ENCODE measurements at places on chromosomes 3 and 15. TPM values are rescaled to one million over a fixed set of nuclear protein-coding genes. Genes with fewer than 3 reads are reported as not detected.

- H3K27me3 ChIP-seq = no peaks in the 10 kb centered on the region
- H3K27ac ChIP-seq = no peak overlapping the region
- DNase-seq = no peak
- no peak overlapping the region for H3K4me3 ChIP-seq
Measured at GRCh38 chr15:64324165-64324877, 31.7 kb downstream of the CSNK1G1 start.

DNA sequence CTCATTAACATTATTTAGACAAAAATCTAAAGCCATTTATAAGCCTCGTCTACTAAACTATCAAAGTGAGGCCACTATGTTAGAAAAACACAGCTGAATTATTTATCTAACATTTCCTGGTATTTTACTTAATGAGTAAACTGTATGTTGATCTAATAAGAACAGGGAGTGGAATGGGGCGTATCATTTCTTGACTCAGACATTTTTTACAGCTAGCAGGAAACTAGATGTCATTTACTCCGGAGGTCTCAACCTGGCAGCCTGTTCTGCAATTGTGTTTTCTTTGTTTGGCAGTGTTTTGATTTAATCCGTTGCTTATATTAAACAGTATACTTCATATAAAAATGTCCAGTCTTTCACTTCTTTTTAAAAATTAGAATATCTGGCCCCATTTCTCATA lies 79.1 kb upstream of the ABI3BP start:
- H3K4me3 ChIP-seq = no peak overlapping the region
- peaks cover 8% of the 10 kb centered on the region for H3K4me1 ChIP-seq
- H3K27me3 ChIP-seq = no peaks in the 10 kb centered on the region
- no peak overlapping the region for H3K27ac ChIP-seq
- DNase-seq = no peak
- no peaks in the 10 kb centered on the region for H3K36me3 ChIP-seq

DNA sequence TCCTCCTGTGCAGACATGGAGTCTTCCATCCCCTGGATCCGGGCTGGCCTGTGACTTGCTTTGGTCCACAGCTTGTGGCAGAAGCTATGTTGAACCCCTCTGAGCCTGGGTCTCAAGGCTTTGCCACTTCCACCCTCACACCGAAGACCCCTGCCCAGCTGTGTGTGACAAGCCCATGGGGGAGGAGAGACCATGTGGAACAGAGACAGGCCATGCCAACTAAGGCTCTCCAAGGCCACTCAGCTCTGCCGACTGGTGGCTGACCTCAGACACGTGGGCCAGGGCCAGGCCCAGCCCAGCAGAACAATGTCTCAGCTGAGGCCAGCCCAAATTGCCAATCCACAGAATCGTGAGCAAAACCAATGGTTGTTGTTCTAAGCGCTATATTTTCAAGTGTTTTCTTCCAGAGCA lies 16.4 kb upstream of the CFAP100 start:
- H3K4me3 ChIP-seq = no peak overlapping the region
- H3K27me3 ChIP-seq = no peaks in the 10 kb centered on the region
- no peak for DNase-seq

DNA sequence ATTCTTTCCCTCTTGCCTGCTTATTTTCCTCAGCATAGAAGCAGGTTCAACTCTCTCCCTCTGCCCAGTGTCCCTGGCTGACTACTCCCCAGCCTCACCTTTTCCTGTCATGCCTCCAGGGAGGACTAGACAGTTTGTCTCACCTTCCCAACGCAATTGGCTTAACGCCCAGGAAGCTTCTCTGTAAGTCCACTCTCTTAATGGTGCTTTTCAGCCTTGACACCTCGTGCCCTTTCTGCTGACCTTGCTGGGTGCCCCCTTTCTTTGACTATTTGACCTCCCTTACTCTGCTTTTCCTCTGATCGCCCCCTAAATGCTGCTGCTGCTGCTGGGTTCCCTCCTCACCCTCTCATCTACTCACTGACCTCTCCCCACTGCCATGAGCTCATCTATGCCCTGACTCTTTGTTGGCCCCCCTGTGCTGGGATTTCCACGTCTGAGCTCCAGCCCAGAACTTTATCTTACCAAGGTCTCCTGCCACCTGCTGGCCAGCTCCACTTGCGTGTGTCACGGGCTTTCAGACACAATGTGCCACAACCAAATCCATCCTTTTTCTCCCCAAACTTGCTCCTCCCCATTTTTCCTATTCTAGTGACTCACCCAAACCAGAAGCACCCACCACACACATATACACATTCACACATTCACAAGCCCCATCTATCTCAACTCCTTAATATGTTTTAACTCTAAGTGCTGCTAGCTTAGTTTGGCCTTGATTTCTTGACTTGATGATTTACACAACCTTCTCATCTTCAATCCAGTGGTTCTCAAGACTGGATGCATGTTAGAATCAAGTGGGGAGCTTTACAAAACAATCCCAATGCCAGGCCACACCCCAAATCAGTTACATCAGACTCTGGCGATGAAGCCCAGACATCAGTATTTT lies 16.6 kb downstream of the EPB42 start:
- no peaks in the 10 kb centered on the region for H3K36me3 ChIP-seq
- peaks cover 1% of the 10 kb centered on the region for H3K27me3 ChIP-seq
- no peaks in the 10 kb centered on the region for H3K4me1 ChIP-seq
- H3K27ac ChIP-seq = no peak overlapping the region
- H3K4me3 ChIP-seq = no peak overlapping the region

SERINC4 gene
- total RNA-seq = 0.23 TPM

RARRES1 gene
- 7.6 TPM for total RNA-seq

EDEM1 gene
- 51.3 TPM for total RNA-seq

MRPS11 gene
- total RNA-seq = 50.2 TPM

TEX55 gene
- total RNA-seq = not detected

POLQ gene
- 15.4 TPM for total RNA-seq
